ENCODE measurements at places on chromosomes 2 and 18. TPM values are rescaled to one million over a fixed set of nuclear protein-coding genes. Genes with fewer than 3 reads are reported as not detected.

The GRB14 gene
- 0.16 TPM for polyA plus RNA-seq

- no peak overlapping the region for H3K27ac ChIP-seq
- peak; percentile 28 for DNase-seq
- H3K36me3 ChIP-seq, result no peaks in the 10 kb centered on the region
- no peak overlapping the region for H3K4me3 ChIP-seq
Measured at GRCh38 chr18:63213331-63213900, 106.2 kb downstream of the BCL2 start.

DNA sequence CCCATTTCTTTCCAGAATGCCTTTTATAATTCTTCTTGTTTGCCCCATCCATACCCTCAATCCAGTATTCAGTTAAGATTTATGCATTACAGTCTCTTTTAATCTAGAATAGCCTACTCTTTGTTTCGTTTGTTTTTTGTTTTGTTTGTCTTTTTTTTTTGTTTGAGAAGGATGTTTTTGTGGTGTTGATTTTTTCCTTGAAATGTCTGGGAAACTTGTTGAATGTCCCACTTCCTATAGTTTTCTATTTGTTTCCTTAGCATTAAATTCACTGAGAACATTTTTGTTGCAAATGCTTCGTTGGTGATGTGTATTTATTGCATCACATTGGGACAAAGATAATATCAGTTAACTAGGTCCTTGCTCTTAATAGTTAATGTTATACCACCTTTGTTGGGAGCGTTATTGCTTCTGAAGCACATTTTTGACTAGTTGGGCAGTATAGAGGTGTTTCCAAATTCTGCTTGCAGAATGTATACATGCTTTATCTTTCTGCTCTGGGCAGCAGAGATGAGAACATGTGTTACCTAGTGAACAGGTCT is 28.9 kb downstream of the ZNF638 start:
- H3K4me1 ChIP-seq, result no peaks in the 10 kb centered on the region
- H3K27me3 ChIP-seq, result no peaks in the 10 kb centered on the region
- H3K27ac ChIP-seq, result no peak overlapping the region
- H3K4me3 ChIP-seq, result no peak overlapping the region
- DNase-seq, result no peak

- no peak for DNase-seq
- H3K36me3 ChIP-seq, result no peaks in the 10 kb centered on the region
- H3K4me1 ChIP-seq, result no peaks in the 10 kb centered on the region
- peaks cover 5% of the 10 kb centered on the region for H3K27me3 ChIP-seq
- H3K4me3 ChIP-seq, result no peak overlapping the region
Measured at GRCh38 chr2:200179151-200179550, 127.3 kb upstream of the SPATS2L start.
